ENCODE measurements at places on chromosomes 1 and 21.
A peak's percentile ranks its signal among the peaks of the same experiment; 100 is the strongest.

- no peak for DNase-seq
These were observed 6.8 kb downstream of the RGS8 start for GRCh38 chr1:182677397-182678098.

DNA sequence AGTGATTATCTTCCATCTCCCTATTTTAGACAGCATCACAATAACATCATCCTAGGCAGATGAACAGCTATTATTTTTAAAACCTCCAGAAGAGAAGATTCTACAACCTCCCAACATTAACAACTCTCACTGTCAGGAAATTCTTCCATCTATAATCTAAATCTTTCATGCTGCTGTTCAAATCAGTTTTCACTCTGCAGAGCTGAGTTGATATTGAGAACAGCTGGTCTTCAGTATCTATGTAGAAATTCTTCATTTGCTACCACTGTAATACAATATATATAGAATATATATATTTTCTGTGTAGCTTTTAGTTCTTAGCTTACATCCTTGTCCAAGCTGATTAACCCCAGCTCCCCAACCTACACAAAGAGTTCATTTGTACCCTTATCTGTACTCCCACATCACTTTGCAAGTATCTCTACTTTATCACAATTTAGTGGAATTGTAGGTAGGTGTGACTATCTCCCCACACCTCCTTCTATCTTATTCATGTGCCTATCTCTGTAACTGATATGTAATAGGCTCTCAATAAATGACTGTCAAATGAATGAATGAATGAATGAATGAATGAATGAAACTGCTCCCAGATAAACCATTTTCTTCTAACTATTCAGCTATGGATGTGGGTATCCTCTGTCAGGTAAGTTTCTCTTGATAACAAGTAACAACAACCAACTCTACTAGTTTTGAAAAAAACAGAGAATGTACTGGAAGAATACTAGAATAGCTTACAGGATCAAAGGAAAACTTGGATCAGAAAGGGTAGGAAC, 37.4 kb upstream of the PKN2 start:
- DNase-seq = no peak

DNA sequence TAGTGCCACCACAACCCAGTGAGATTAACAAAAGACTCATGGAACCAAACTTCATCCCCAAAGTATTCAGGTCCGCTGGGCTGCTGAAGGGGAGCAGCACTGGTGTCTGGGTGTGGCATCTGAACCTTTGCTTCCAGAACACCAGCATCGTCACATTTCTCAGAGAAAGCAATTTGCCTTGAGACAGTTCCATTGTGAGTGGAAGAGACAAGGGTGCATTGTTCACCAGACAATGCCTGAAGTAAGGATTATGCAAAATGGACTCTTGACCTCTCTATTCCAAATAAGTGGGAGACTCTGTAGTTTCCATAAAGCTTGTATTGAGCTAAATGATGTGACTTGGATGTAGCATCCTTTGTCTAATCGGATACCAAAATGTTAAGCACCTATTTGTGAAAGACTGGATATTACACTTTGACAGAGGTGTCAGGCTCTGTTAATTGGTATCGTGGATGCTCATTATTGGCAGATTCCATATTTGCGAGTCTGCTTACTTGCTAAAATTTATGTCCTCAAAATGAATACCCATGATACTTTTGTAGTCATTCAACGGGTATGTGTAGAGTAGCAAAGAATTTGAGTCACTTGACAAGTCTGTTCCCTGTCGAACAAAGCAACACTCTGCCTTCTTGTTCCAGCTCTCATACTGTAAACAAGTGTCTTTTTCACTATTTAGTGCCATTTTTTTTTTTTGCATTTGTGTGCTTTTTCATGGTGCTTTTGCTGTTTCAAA, 75.6 kb downstream of the MRPS6 start:
- no peak for DNase-seq

DNA sequence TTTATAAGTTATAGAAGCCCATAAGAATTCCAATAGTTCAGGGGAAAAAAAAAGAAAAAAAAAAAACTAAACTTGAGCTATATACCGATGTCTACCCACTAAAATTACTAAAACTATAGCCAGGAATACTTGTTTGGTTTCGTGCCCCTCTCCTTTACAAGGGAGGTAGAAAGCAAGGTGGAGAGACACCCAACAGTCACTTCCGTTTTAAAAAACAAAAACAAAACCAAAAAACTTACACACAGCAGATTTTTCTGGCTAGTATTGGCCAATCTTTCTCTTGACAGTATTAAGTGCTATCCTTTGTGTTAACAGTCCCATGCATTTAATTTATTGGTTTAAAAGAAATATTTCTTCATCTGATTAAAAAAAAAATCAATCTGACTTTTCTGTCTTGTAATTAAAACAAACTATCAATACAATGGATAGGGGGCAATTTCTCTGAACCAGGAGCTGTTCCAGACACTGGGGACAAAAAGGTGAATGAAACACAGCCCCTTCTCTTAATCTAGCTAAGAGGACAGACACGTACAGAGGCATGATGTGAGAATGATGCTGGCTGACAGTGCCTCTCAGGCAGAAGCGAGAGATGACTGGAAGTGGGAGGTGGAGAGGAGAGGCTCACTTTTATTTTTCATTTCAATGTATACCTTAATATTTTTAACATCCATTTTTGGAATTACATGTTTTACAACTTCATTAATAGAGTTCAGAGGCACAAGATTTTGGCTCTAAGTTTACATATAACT, 214.8 kb downstream of the RERE start:
- DNase-seq = no peak

- no peak for DNase-seq
These were observed 36.7 kb downstream of the SYT2 start for GRCh38 chr1:202673531-202673930.

- no peak for DNase-seq
These were observed 213.7 kb upstream of the CSF3R start for GRCh38 chr1:36696261-36696940.

GRCh38 chr1:36157115-36157903, 1.3 kb downstream of the MAP7D1 start:
- DNase-seq = no peak

GRCh38 chr21:45018131-45019075, 56.0 kb upstream of the ADARB1 start:
- no peak for DNase-seq

GRCh38 chr1:22749919-22750684, 39.5 kb downstream of the EPHB2 start:
- DNase-seq = no peak

- peak; percentile 41 for DNase-seq
These were observed 205.6 kb upstream of the GJB5 start for GRCh38 chr1:34549199-34549598.

GRCh38 chr1:216032961-216033614, 390.2 kb downstream of the USH2A start:
- no peak for DNase-seq

All from hematopoietic multipotent progenitor cell treated with erythropoietin and hydrocortisone succinate and interleukin-3 and kit ligand, for 8 days (in vitro differentiated cells).